ENCODE measurements at places on chromosomes 16 and 17. TPM values are rescaled to one million over a fixed set of nuclear protein-coding genes. Genes with fewer than 3 reads are reported as not detected.

Gene WDR90
- total RNA-seq, result 17.6 TPM

- H3K27me3 ChIP-seq, result no peaks in the 10 kb centered on the region
- no peaks in the 10 kb centered on the region for H3K4me1 ChIP-seq
- no peak overlapping the region for H3K27ac ChIP-seq
- DNase-seq, result no peak
- no peaks in the 10 kb centered on the region for H3K36me3 ChIP-seq
Observed at GRCh38 chr16:60712144-60712543, 1324.1 kb downstream of the CDH8 start.

DNA sequence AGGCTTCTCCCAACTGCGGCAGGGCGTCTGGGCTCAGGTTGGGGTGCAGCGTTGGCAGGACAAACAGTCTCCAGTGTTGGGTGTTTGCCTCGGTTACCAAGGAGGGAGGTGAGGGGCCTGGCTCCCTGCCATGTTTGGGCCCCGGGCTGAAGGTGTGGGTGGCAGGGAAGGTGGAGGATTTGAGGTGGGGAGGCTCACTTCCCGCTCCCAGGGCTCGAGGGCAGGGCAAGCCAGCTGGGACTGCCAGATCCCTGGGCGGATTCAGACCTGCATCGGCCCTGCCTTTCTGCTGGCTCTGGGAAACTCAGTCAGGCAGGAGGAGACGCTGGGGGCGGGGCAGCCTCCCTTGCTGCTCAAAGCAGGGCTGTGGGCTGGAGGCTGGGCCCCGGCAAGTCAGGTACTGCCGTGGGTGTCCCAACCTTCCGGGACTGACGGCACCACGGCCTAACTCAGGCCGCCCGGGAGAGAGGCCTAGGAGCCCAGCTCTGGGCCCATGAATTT, 31.3 kb upstream of the KRT17 start:
- H3K27ac ChIP-seq, result no peak overlapping the region
- no peaks in the 10 kb centered on the region for H3K36me3 ChIP-seq
- H3K4me1 ChIP-seq, result no peaks in the 10 kb centered on the region
- peaks cover 4% of the 10 kb centered on the region for H3K27me3 ChIP-seq
- DNase-seq, result no peak

DNA sequence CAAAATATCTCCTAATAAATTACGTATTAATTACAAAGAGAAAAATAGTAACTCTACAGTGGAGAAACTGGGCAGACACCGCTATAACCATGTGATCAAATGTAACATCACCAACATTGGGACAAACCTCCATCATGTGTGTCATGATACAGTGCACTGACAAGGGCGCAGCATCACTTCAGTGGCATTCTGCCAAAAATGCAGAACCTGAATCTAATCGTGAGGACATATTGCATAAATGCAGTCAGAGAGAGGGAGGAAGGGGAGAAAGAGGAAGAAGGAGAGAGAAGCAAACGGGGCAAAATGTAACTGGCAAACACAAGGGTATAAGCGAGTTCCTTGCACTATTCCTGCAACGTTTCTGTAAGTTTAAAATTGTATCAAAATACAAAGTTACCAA, 74.2 kb upstream of the MARCHF10 start:
- no peak overlapping the region for H3K27ac ChIP-seq
- no peaks in the 10 kb centered on the region for H3K27me3 ChIP-seq
- H3K4me1 ChIP-seq, result peaks cover 18% of the 10 kb centered on the region
- no peaks in the 10 kb centered on the region for H3K36me3 ChIP-seq

GRCh38 chr17:83091257-83092141, 12.1 kb downstream of the METRNL start:
- DNase-seq, result no peak
- no peaks in the 10 kb centered on the region for H3K27me3 ChIP-seq
- peaks cover 3% of the 10 kb centered on the region for H3K4me1 ChIP-seq
- peaks cover 10% of the 10 kb centered on the region for H3K36me3 ChIP-seq

DNA sequence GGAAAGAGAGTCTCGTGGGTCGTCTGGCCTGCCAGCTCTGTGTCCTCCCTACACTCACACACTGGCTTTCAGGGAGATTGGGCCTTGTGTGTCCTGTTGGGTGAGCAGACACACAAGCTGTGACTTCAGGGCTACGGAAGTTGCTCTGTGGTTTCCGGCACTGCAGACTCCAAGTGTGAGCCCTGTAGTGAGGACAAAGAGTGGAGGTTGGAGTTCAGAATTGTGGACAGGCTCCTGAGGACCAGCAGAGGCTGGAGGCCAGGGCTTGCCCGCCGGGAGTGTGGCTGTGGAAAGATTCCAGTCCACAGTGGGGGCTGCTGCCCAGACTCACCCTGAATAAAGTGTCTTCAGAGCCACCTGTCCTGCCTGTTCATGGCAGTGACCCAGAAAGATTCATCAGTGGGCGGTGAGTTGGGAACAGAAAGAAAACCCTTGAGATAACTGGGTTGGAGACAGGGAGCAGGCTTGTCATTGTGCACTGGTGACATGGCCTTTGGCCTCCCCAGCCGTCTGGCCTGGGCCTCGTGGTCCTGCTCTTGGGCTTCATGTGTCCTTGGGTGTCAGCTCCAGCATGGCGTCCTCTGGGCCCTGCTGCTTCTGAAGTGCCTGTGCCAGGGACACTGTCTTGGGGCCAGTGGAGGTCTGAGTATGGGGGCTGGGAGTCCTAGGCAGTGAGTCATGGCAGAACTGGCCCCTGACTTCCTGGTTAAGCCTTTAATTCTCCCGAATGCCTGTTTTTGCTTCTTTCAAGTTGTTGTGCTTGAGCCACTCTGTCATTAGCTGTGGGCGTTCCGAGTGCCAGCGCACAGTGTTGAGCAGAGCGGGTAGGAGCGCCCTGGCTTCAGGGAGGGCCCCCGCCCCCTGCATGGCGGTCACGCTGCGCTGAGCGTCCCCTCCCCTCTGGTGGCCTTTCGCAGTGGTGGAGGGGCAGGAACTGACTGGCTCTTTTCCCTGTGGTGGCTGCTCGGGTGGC, 19.9 kb upstream of the ZNF750 start:
- peak; percentile 5 for DNase-seq
- peaks cover 27% of the 10 kb centered on the region for H3K4me1 ChIP-seq
- peak overlapping the region; percentile 75 for H3K27ac ChIP-seq
- H3K36me3 ChIP-seq, result no peaks in the 10 kb centered on the region

GRCh38 chr17:45581860-45582259, 91.3 kb upstream of the PLEKHM1 start:
- H3K4me3 ChIP-seq, result no peak overlapping the region
- DNase-seq, result no peak
- H3K36me3 ChIP-seq, result no peaks in the 10 kb centered on the region
